ENCODE measurements at places on chromosomes 4 and X. TPM values are rescaled to one million over a fixed set of nuclear protein-coding genes. Genes with fewer than 3 reads are reported as not detected.

DNA sequence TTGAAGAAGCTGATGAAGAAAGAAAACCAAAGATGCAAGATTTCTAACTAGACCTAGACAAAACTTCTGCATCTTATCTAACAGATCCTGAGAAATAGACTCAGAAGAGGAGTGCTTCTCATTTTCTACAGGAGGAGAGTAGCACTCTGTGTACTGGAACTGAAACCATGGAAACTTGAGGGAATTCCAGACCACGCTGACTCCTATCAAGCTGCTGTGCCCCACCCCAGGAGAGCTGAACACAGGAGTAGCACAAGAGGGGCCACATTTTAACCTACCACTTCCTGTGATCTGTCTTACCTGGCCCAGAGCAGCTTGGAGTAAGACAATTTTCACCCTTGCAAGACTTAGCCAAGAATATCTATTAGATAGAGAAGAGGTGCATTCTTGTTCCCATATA, 248.9 kb downstream of the SCFD2 start:
- no peak for DNase-seq

GRCh38 chrX:11757719-11758399, at the start of gene MSL3:
MSL3 (plus strand) TSS chrX:11758237; CDS start chrX:11758264, 27 bp downstream.
- peak; percentile 23 for DNase-seq

GRCh38 chr4:12957108-12957507, 527.0 kb downstream of the RAB28 start:
- DNase-seq: no peak

DNA sequence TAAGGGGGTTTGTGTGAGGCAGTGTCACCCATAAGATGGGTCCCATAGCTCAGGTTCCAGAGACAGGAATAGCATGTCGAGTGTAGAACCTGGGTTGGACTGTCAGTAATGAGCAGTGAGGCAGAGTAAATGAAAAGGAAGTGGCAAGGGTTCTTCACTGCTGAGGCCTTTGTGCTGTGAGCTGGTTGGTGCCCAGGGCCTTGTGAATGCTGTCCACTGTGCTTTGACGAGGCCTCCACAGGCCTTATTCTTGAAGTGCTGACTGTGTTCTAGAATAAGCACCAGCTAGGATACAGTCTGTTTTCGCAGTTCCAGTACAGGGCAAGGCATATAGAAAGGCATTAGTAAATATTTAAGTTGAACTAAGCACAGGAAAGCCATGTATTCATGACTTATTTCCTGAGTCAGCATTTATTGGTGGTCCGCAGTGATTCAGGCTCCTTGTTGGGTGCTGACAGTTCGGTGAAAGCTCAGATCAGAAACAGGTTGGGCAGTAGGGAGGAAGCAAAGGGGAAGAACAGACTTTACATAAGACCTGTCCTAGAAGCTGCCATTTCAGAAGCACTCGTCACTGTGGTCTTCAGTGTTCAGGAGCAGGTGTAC, 25.6 kb upstream of the TADA2B start:
- DNase-seq: no peak

- DNase-seq: no peak
These were observed 26.6 kb downstream of the ADRA2C start for GRCh38 chr4:3792813-3793212.

GRCh38 chr4:26570596-26570995, 13.3 kb upstream of the TBC1D19 start:
- DNase-seq: no peak

GRCh38 chrX:19343085-19343534, 617 bp upstream of the PDHA1 start:
- DNase-seq: no peak

GRCh38 chr4:40254608-40255392, 58.0 kb downstream of the RHOH start:
- DNase-seq: peak; percentile 57

DNA sequence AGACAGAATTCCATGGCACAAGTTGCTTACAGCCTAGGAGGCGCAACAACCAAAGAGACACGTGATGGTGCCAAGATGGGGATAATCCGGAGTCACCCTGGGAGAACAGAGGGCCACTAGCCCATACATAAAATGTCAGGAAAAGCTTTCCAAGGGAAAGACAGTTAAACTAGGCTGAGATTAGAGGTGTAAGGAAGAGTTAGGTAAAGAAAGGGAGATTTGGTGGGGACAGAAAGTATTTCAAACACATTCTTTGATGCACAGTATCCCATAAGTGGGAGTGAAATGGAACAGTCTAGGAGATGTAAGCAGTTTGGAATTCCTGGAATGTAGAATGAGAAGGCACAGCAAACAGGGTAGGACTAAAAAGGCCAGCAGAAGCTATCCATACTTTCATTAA, 860.9 kb upstream of the LCORL start:
- no peak for DNase-seq

- no peak for DNase-seq
These were observed 48.0 kb upstream of the IGFBP7 start for GRCh38 chr4:57158221-57158620.

- peak; percentile 30 for DNase-seq
These were observed 119.7 kb downstream of the NFKB1 start for GRCh38 chr4:102620697-102621497.

GRCh38 chrX:37453821-37454220, 104.7 kb downstream of the PRRG1 start:
- DNase-seq: no peak

CENPI gene
- 20.4 TPM for total RNA-seq

ARMCX1 gene
- 2.6 TPM for total RNA-seq

ZCCHC13 gene
- total RNA-seq: not detected

FAM241A gene
- total RNA-seq: 2.5 TPM
